ENCODE measurements at places on chromosomes 3 and 15.

GRCh38 chr3:122111974-122112373 is 56.8 kb downstream of the CD86 start:
- no peak for DNase-seq

GRCh38 chr3:187651282-187651681 is 18.9 kb downstream of the SST start:
- DNase-seq, result no peak

GRCh38 chr3:40828741-40829415 is 304.1 kb downstream of the ZNF621 start:
- no peak for DNase-seq

GRCh38 chr3:171564748-171565480 is 104.7 kb upstream of the TNIK start:
- DNase-seq, result no peak

DNA sequence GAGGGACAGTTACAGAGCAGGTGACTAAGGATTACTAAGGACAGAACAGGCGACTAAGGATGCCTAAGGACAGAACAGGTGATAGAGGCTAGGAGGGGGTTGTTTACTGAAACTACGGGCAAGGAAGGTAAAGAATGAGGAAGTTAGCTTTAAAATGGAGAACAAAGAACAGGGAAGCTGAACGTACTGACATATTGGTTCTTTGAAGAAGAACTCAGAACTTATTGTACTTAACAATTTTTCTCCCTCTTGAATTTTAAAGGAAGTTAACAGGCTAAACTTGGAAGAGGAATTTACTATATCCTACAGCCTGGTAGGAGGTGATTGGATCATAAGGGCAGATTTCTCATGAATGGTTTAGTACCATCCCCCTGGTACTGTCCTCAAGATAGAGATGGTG is 290.2 kb downstream of the SHQ1 start:
- DNase-seq, result no peak

DNA sequence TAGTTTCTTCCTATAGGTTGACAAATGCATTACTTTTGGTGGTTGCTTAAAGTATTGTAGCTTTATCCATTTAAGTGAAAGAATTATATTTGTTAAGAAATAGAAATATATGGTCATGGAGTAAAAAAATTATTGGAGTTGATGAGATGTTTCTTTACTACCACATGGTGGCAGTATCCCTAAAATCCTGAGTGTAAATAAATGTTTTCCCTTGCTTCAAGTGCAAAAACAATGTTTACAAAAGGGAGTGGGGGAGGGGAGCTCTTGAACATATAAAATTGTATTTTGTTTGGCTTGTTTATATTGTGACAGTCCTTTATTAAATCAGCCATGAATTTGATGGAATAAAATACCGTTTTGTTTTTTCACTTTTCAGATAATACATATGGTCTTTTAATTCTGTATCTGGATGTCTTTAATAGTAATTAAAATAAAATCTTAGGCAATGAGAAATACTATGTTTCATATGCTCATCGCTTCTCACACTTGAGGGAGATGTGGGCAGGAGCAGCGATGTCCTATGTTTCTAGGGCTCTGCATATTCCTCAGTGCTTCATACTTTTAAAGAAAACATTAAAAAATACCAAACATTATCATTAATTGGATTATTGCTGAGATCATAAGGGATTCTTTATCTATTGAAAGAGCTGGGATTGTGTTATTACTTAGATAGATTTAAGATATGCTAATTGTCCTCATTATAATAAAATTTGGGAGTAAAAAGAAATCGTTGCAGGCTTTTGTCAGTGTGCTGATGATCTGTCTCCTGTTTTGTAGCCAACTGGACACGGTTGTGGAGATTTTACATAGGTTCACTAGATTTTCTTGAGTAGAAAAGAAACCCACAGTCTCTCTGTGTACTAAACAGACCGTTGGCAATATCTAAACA is 349.7 kb downstream of the TUSC7 start:
- DNase-seq, result no peak

- DNase-seq, result no peak
Measured at GRCh38 chr15:36988947-36989346, 111.4 kb downstream of the MEIS2 start.

DNA sequence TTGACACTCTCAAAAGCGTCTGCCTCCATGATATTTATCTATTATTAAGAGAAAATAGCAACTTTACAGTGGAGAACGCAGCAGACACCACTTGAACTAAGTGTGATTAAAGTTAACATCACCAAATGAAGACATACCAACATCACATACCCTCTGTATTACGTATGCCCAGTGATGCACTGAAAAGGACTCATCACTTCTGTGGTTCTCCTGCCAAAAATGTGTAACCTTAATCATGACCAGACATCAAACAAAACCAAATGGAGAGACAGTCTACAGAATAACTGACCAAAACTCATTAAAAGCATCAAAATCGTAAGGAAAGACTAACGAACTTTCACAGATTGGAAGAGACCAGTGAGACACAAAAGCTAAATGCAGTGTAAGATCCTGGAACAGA is 103.2 kb downstream of the PPP2R3A start:
- DNase-seq, result no peak

DNA sequence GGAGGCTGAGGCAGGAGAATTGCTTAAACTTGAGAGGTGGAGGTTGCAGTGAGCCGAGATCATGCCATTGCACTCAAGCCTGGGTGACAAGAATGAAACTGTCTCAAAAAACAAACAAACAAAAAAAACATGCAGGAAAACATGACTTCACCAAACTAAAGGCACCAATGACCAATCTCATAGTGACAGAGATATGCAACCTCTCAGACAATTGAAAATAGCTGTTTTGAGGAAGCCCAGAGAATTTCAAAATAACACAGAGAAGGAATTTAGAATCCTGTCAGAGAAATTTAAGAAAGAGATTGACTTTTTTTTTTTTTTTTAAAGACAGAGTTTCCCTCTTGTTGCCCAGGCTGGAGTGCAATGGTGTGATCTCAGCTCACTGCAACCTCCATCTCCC is 26.1 kb downstream of the NCBP2 start:
- DNase-seq, result no peak

DNA sequence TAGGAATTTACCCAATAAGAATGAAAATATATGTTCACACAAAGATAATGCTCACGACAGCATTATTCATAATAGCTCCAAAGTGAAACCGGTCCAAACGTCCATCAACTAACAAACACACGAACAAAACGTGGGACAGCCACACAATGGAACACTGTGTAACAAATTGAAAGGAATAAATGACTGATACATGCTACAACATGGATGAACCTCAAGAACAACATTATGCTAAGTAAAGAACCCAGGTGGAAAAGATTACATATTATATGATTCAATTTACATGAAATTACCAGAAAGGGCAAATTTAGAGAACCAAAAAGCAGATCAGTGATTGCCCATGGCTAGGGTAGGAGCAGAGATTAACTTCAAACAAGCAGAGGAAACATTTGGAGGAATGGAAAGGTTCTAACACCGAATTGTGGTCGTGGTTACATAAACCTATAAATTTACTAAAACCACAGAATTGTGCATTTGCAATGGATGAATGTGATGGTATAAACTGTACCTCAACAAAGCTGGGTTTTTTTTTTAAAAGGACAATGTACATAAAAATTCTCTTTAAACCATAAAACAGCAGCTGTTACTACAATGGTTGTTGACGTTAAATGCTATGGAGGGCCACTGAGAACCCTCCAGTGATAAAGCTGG is 76.3 kb downstream of the XXYLT1 start:
- DNase-seq, result peak; percentile 26

DNA sequence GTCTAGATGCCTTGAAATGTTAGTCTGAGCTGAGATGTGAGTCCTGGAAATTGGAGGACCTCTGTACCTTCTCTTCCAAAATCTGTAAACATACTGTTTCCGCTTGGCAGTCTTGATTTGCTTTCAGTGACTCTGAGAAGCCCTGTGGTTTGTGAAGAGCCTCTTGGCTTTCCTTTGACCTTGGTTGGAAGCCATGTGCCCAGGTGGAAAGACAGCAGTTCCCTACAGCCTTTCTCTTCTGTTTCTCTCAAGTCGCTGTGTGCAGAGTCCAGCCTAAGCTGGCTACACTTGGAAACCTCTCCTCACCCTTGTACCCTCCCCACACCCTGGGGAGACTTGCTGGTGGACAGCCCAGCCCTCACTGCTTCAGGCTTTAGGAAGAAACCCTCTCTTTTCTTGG is 129.8 kb upstream of the CTDSPL start:
- no peak for DNase-seq

- DNase-seq, result no peak
Measured at GRCh38 chr3:94587291-94587690, 524.4 kb downstream of the NSUN3 start.

DNA sequence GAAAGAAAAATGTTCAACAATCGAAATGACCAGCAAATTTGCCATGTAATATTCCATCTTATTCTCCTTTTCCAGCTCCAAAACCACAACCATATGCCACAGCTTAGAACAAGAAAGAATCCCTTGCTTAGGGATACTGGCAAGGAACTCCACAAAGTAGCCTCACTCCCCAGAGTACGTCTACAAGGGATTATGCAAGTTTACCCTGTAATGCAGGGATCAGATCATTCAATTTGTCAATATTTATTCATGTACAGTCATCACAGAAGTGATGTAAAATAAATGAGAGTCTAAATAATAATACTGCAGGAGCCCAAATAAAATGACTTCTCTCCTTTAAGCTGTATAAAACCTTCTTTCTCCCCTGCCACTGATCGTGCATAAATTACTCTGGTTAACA is 23.5 kb upstream of the MYO1E start:
- no peak for DNase-seq

DNA sequence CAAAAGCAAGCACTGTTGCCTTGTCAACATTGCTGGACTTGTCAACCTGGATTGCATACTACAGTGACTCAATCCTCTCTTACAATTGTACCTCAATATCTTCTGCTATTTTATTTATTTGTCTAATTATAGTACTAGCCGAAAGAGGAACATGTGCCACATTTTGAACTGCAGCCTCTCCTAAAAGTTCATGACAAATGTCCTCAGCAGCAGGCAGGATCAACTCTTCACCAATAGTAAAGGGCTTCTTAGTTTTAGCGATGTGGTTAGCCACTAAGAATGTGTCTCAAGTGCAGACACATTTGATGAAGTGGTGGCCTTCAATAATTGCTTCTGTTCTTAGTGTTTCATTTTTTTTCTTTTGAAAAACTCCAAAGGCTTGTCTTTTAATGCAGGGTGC is 13.2 kb downstream of the DOCK3 start:
- DNase-seq, result no peak

- DNase-seq, result no peak
Measured at GRCh38 chr3:36734742-36735141, 29.6 kb downstream of the DCLK3 start.

- DNase-seq, result no peak
Measured at GRCh38 chr3:145448436-145448835, 712.5 kb downstream of the PLOD2 start.

DNA sequence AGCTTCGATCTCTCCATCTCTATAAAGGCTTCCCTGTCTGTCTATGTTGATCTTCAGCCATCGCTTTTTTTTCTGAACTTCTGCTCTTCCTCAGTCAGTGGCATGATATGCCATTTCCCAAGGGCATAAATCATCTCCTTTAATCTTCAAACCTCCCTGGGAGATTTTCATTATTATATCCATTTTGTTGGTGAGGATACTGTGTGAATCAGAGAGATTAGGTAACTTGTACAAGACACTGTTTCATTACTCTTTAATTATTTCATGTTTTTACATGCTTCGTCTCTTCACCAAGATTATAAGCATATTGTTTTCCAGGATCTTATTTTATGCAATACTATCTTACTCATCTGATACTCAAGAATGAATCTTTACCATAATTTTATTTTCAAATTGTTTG is 124.8 kb upstream of the ATP11B start:
- DNase-seq, result no peak

DNA sequence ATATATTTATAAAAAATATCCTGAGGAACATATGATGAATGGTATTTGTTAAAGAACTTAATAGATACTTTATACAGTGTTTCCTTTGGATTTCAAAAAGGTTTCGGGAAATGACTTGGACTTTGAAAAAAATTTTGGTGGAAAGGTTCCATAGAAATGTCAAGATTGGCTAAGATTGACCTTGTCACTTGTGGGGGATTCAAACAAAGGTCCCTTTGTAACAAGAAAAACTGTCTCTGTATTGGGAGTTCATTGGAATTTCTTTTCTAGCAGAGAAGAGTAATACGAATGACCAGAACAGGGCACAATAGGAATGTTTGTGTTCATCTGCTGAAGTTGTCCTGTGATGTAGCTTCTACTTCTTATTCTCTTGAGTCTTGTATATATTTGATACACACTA is 43.2 kb downstream of the ARHGEF26 start:
- DNase-seq, result no peak

DNA sequence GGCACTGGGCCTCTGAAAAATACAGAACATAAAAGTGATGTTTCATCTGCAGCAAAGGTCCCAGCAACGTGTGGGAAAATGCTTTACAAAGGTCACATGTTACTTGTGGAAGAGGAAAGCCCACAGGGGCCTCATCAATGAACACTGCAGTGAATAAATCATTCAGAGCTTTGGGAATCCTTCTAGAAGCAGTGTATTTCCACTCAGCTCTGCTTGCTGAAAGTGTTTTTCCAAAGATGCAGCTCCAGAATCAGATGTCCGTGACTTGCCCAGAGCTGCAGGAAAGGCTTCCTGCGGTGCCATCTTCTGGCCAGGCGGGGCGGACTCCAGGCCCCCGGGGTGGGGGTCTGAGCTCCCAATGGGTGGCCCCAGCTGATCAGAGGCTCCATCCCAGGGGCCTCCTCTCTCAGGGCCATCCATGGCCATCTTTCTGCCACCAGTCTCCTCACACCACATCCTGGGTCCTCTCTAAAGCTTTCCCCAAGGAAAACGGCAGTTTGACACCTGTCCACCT is 81.5 kb downstream of the C3orf70 start:
- DNase-seq, result no peak

GRCh38 chr3:52406231-52406661 is 38.7 kb downstream of the SEMA3G start:
- no peak for DNase-seq

GRCh38 chr3:133381346-133382109 is 18.3 kb upstream of the BFSP2 start:
- no peak for DNase-seq

- no peak for DNase-seq
Measured at GRCh38 chr15:100940767-100941379, 21.7 kb downstream of the LRRK1 start.

DNA sequence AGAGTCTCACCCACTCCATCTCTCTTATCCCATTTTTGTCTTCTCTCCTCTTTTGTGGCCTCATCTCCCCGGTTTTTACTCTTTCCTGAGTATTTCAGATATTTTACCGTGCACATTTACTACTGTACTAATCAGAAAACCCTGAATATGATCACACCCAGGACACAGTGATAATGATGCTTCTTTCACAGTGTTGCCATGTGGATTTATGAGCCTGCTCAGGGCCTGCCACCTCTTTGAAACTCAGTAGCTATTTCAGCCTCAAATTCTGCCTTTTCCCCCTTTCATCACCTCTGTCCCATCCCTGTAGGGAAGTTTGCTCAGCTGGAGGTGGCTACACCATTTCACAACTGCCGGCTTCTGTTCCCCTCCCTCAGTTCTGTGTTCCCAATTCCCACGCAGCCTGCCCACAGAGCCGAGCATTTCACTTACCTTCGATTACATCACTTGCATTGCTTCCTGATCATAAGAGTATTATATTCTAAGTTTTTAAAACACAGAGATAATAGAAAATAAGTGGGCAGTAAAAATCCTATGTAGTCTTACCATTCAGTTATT is 33.2 kb downstream of the ARNT2 start:
- peak; percentile 41 for DNase-seq

- no peak for DNase-seq
Measured at GRCh38 chr3:47313341-47314055, 30.8 kb downstream of the KLHL18 start.

- DNase-seq, result no peak
Measured at GRCh38 chr3:63303238-63303637, 25.1 kb downstream of the SYNPR start.
